ENCODE measurements at places on chromosomes 3 and 15.

- DNase-seq = no peak
These were observed 4.5 kb downstream of the MELTF start for GRCh38 chr3:197024881-197025735.

DNA sequence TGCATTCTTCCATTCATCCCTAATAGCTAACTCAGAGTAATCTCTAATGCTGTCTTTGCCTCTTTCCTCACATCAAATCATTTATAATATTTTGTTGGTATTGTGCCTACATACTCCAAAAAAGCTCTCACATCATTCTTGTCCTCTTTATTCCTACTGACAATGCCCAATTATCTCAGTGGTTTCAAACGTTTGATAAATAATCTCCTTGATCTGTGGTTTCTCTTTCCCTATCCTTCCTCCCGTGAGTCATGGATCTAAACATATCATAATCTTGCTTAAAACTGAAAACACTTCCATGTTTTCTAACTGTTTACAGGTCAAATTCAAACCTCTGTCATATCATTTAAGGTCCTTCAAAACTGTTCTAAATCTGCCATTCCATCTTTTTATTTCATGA is 115.1 kb downstream of the CNTN6 start:
- DNase-seq = no peak

- DNase-seq = no peak
These were observed 1.5 kb downstream of the NICN1 start for GRCh38 chr3:49427586-49427985.

DNA sequence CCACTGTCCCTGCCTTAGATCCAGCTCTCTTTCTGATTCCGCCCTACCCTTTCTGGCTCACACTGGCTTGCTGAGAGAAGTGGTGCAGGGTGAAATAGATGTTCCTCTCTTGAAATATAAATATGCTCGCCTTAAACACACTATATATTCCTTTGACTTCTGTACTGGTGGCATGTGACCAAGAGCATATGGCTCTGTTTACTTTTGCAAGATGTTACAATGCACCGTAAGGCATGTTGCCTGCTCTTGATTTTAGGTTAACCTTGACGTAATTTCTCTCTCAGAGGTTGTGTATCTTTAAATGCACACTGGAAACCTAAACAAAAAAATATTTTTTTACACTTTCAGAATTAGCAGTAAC is 749 bp downstream of the RSRC1 start:
- DNase-seq = no peak

DNA sequence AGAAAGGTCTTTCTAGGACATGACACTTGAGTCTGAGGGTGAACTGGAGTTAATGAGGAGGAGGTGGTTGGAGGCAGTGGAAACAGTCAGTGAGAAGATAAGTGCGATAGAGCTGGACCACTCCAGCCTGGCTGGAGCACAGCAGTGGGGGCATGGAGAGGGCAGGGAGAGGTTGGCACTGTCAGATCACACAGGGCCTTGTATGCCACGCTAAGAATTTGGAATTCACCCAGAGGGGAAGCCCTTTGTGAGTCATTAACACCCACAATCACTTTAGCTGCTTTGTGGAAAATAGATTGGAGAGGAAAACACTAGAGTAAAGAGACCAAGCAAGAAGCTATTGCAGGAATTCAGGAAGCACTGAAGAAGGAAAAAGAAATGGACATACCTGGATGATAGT is 83.3 kb downstream of the ZNF621 start:
- no peak for DNase-seq

- DNase-seq = no peak
These were observed 133.9 kb upstream of the LRRFIP2 start for GRCh38 chr3:37308247-37308646.

GRCh38 chr3:21564531-21564930 is 186.5 kb downstream of the ZNF385D start:
- DNase-seq = no peak

DNA sequence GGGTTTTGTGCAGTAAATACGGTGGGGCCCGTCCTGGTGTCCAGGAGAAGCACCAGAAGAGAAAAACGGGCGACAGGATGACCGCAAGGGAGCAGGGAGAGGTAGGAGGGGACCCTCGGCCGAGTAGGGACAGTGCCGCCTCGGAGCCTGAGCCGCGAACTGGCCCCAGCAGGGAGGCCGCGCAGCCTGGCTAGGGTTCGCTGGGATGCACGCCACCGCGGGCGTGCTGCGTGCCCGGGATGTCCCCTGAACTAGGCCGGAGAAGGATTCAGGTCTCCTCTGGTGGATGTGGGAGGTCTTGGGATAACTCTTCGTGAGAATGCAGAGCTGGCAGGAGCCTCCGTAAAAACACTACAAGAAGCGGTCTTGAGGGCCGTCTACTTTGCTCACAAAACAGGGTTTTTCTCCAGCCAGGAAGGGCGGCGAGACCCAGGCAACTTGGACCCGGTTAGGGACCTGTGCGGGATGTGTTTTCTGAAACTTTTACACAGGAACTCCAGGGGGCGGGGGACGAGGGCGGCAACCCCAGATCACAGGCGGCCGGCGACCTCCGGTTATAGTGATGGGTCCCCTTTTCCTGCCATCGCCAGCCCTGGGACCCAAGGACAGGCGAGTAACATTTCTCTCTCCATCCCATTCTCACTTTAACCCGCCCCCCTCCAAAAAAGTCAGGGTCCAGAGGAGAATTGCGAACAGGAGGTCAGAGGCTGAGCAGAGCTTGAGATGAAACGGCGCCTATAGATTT is 35.5 kb downstream of the NR2F2 start:
- DNase-seq = no peak

DNA sequence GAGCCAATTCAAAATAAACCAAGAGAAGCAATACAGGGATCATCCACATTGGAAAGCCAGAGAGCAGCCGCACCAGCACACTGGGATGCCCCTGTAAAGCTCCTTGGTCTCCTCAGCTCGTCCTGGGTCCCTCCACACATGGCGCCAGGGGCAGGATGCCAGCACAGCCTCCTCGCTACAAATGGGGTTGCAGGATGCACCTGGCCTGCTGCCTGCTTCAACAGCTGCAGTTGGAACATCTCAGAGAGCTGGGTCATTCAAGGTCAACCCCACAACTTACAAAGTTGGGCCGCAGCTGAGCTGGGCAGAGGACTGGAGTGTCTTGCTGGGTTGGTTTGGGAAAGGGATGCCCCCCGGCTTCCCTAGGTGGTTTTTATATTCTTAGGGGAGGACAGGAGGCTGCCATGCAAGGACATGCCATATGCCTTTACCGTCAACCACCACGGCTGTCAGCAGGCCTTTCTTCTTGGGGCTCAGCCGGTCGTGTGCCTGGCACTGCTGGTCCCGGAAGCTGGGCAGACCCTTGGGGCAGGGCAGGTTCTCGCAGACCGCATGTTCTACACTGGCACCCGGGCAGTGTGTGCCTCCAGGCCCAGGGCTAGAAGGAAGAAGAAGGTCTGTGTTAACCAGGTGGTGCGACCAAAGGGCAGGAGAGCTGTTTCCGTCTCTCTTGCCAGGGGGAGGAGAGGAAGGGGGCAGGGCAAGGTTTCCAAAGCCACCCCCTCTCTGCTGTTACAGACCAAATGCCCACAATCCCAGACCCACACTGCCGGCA is 225.2 kb downstream of the ADAMTS17 start:
- DNase-seq = no peak

Data from colonic mucosa (tissue), 4 donors.